ENCODE measurements at places on chromosomes 2 and 18.

DNA sequence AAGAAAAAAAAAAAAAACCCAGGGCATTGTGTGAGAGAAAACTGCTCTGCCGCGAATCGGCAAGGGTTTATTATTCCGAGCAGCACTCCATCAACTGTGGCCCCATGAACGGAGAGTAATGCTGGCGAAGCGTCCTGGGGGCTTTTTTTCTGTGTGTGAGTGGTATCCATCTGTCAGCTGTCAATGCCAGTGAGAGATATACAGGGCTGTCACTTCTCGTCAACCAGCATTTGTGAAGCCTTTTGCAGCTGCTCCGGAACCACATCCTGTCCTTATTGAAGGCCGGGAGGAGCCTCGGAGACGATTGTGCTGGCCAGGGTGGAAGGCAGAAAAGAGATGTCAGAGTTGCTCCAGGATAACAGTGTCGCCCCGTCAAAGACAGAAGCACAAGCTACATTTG lies 356.9 kb upstream of the SMIM21 start:
- DNase-seq: no peak

GRCh38 chr2:217097346-217097745 lies 237.5 kb upstream of the TNP1 start:
- no peak for DNase-seq

GRCh38 chr18:24271381-24272228 lies 126.0 kb downstream of the OSBPL1A start:
- peak; percentile 43 for DNase-seq

GRCh38 chr2:54435325-54436226 lies 20.6 kb upstream of the SPTBN1 start:
- no peak for DNase-seq

- peak; percentile 18 for DNase-seq
Measured at GRCh38 chr18:30280861-30281470, 761.6 kb downstream of the DSC3 start.

GRCh38 chr2:210224591-210224940 lies 681 bp downstream of the ACADL start:
- no peak for DNase-seq

- DNase-seq: no peak
Measured at GRCh38 chr2:5379811-5380210, 312.4 kb upstream of the SOX11 start.

DNA sequence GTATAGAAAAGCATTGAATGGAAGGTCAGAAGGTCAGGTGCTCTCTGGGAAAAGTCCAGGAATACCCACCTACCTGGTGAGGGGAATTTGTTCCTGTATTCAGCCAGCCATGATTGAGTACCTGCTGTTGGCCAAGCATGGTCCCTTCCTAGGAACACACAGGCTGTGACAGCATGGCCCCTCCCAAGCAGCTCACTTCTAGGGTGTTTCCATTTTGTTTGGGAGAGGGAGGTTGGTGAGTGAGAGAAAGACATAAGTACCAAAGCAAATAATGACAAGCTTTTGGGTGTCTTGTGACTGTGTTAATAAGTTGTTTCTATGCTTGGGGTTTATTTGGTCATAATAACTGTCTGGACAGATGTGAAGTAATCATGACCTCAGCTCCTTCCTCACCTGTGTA lies 46.3 kb downstream of the CABLES1 start:
- no peak for DNase-seq

DNA sequence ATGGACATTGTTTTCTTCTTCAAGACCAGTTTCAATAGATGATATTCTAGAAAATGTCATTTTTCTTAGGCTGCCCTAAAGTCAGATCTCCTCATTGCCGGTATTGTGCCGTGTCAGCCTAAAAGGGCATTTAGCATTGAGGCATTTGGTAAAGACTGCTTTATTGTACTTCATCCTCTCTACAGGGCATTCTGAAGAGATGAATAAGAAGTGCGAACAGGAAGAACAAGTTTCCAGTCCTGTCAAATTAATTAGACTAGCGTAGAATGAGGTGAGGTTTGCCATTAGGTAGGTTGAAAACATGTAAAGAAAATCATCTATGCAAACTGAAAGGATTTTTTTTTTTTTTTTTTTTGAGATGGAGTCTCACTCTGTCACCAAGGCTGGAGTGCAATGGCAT lies 60.6 kb downstream of the ETAA1 start:
- no peak for DNase-seq

- no peak for DNase-seq
Measured at GRCh38 chr18:76518123-76518859, 23.2 kb upstream of the ZNF516 start.
